Central memory CD4-positive, alpha-beta T cell (primary cell): ENCODE measurements at places on chromosomes 1 and 21.

- no peak for DNase-seq
Observed at GRCh38 chr1:22317231-22317919, 134.3 kb upstream of the ZBTB40 start.

GRCh38 chr1:203563291-203563690, 63.3 kb upstream of the ATP2B4 start:
- DNase-seq = no peak

GRCh38 chr1:33379631-33380354, 51.1 kb downstream of the PHC2 start:
- no peak for DNase-seq

GRCh38 chr1:95208876-95209275, 25.1 kb upstream of the RWDD3 start:
- no peak for DNase-seq

- DNase-seq = no peak
Observed at GRCh38 chr21:34513129-34513675, 1.2 kb upstream of the KCNE1 start.

DNA sequence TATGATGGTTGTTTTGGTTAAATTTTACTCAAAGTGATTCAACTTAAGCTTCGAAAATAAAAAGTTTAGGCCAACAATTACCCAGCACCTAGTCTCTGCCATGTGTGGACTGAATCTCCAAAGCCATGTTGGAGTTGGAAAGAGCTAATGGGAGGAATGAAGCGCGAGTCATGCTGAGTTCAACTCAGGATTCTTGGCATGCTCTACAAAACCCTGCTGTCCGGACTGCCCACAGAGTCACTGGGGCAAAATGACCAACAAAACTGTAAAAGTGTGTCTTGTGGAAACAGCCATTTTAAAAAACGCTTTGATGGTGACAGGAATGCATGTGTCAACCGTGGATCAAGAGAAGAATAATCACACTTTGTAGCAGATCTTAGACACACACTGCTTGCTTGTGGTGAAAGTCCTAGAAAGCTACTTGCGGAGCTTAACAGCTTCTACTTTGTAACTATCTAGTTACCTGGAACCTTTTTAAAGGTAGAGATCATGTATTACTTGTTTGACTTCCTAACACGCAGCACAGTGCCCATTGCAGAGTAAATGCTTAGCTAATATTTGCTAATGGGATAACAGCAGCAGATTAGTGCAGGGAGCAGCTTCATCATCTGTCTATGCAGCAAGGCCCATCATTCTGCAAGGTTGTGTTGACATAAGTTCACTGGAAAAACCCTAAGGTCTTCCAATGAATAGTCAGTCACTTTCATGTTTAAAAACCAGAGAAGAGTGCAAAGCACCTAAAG, 7.0 kb upstream of the GBP6 start:
- DNase-seq = no peak

GRCh38 chr1:47547753-47548573, 110.1 kb downstream of the FOXD2 start:
- no peak for DNase-seq

DNA sequence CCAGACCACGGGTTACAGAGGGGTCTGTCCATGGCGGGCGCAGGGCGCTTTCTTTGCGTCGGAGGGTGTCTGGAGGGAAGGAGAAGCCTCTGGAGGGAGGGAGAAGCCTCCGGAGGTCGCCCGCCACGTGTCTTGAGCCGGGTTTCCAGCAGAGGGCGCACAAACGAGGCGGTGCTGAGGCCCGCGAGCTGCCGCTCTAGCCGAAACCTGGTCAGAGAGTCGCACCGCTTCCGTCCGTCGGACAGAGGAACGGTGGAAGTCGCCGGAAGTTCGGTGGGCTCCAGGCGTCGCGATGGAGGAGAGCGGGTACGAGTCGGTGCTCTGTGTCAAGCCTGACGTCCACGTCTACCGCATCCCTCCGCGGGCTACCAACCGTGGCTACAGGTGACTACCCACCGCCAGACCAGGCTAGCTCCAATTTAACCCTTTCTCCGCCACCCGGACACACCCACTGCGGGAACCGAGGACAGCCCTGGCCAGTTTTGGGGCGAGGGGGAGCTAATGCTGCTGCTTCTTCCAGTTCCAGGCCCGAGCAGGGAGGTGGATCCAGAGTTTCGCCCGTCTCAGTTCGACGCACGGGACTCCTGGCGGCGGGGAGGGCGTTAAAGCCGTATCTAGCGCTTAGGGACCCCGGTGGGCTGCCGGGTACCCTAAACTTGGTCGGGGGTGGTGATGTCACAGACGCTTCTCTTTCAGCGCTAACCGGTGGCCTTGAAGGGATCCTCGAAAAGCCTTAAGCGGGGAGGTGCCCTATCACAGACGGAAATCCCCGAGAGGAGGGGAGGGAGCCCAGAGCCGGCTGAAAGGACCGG, at the start of gene NECAP2:
TSS of gene NECAP2 (plus strand) at position 255 of the 812 bp plus-strand sequence. CDS start at position 293, 38 bp downstream.
- peak; percentile 85 for DNase-seq

GRCh38 chr1:116330342-116330652, 42.7 kb upstream of the ATP1A1 start:
- DNase-seq = no peak

- DNase-seq = no peak
Observed at GRCh38 chr21:41926807-41927171, 27.0 kb downstream of the C2CD2 start.

GRCh38 chr1:53025034-53025768, 36.8 kb upstream of the PODN start:
- DNase-seq = no peak

- DNase-seq = no peak
Observed at GRCh38 chr21:46560568-46561444, 44.1 kb downstream of the S100B start.
